ENCODE measurements at places on chromosomes 5 and 9. TPM values are rescaled to one million over a fixed set of nuclear protein-coding genes. Genes with fewer than 3 reads are reported as not detected.

Gene CYFIP2
- total RNA-seq = 20.7 TPM

Gene PCDHGB7
- total RNA-seq = 0.07 TPM

Gene APBA1
- 0.10 TPM for total RNA-seq

Gene PALM2AKAP2
- total RNA-seq = 0.55 TPM

Gene CCL19
- total RNA-seq = not detected

Gene SUB1
- 258 TPM for total RNA-seq

Gene TNFAIP8
- total RNA-seq = 30.3 TPM

Gene GABRP
- not detected for total RNA-seq

Gene PCAT7
- total RNA-seq = 0.71 TPM

Gene PTPRD
- total RNA-seq = 0.26 TPM

Gene PCDHA6
- 0.09 TPM for total RNA-seq

Gene SPATA31A3
- not detected for total RNA-seq

Gene CSF1R
- 0.17 TPM for total RNA-seq

Gene CNTNAP3
- 9.6 TPM for total RNA-seq

Gene RCL1
- total RNA-seq = 38.8 TPM

Gene TXNDC8
- total RNA-seq = not detected

Gene PLPPR1
- total RNA-seq = not detected

Gene LAMC3
- 1.5 TPM for total RNA-seq

Gene SPATA24
- total RNA-seq = 5.7 TPM

Gene SLC6A3
- 0.07 TPM for total RNA-seq

Gene CHSY3
- total RNA-seq = 0.10 TPM

Gene PCDHA2
- total RNA-seq = 0.03 TPM

Gene BTNL3
- not detected for total RNA-seq

Gene PHF24
- total RNA-seq = 0.26 TPM

Gene CCIN
- 0.07 TPM for total RNA-seq

Gene LVRN
- not detected for total RNA-seq

Gene MZB1
- not detected for total RNA-seq

Gene LCN10
- not detected for total RNA-seq

Gene PCDHB2
- 4.1 TPM for total RNA-seq

Gene FAM221B
- not detected for total RNA-seq

Gene GRXCR2
- not detected for total RNA-seq

Gene ENHO
- total RNA-seq = 1.3 TPM

Gene PCDHB16
- 0.05 TPM for total RNA-seq

Gene PCDHB12
- not detected for total RNA-seq

Gene ZNF189
- 6.2 TPM for total RNA-seq

Gene PROB1
- 0.33 TPM for total RNA-seq

Gene FAM153A
- not detected for total RNA-seq

Gene FAM163B
- total RNA-seq = not detected

Gene FREM1
- not detected for total RNA-seq

Gene SLC1A1
- 1.7 TPM for total RNA-seq

Gene MOB3B
- 8.4 TPM for total RNA-seq

Gene TMC1
- total RNA-seq = 0.05 TPM

Gene PCDHGA7
- 0.78 TPM for total RNA-seq

Gene SEC24A
- total RNA-seq = 14.7 TPM

Gene NR5A1
- not detected for total RNA-seq

Gene CCL27
- total RNA-seq = not detected

Gene GLRA1
- not detected for total RNA-seq

Gene OR13D1
- total RNA-seq = not detected

Gene PCDHGA2
- 0.65 TPM for total RNA-seq

Gene SHC3
- 0.80 TPM for total RNA-seq

Gene MAMDC2
- total RNA-seq = 0.25 TPM

Gene FOXD1
- 17.5 TPM for total RNA-seq

Gene ZNF483
- total RNA-seq = 0.53 TPM

Gene CTNND2
- not detected for total RNA-seq

Gene OGN
- not detected for total RNA-seq

Gene AJM1
- 4.0 TPM for total RNA-seq

Gene SCGB3A2
- not detected for total RNA-seq
